Activated naive CD4-positive, alpha-beta T cell treated with anti-CD3 and anti-CD28 coated beads, Interleukin-2, amount 50 U/mL, for 16 hours (primary cell): ENCODE measurements at places on chromosomes 6 and 20.
A peak's percentile ranks its signal among the peaks of the same experiment; 100 is the strongest.

GRCh38 chr6:16081326-16081725 is 47.6 kb upstream of the MYLIP start:
- DNase-seq, result no peak

DNA sequence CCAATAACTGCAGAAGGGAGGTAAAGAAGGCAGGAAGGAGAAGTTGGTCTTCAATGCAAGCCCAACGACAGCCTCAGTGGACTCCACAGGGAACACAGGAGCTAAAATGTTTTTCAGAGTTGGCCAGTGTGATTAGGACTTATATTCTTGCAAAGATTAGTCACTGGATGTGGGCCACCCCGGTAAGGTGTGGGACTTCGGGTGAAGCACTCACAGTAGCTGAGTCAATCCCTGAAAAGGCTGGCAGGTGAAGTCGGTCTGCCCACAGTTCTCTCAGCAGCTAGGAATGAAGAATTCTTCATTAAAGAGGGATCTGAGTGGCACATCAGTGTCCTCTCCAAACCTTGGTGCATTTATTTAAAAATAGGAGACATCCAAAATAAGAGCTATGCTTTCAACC is 94.8 kb downstream of the KLHL32 start:
- no peak for DNase-seq

GRCh38 chr6:25219216-25219916 is 59.8 kb upstream of the CARMIL1 start:
- DNase-seq, result no peak

DNA sequence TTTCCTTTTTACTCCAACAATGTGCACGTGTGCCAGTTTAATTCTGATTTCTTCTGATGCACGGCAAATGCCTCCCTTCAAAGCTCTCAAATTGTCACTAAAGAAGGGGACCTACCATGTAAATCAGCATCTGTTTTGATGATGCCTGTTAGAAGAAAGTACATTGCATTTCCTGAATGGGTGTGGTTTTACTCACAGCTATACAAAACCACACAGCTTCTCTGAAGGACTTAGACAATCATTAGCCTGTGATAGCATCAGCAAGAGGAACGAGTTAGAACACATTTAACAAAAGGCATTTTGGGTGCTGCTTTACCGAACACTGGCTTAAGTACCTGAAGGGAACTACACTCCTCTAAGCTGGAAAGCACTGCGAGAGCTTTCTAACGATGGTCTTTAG is 109.4 kb downstream of the ATXN1 start:
- DNase-seq, result no peak

- DNase-seq, result peak; percentile 10
These were observed 61.7 kb downstream of the PYGB start for GRCh38 chr20:25309395-25310267.

- DNase-seq, result no peak
These were observed 4.8 kb downstream of the CD93 start for GRCh38 chr20:23081263-23081819.

GRCh38 chr6:5995658-5995948 is 11.1 kb downstream of the NRN1 start:
- no peak for DNase-seq

DNA sequence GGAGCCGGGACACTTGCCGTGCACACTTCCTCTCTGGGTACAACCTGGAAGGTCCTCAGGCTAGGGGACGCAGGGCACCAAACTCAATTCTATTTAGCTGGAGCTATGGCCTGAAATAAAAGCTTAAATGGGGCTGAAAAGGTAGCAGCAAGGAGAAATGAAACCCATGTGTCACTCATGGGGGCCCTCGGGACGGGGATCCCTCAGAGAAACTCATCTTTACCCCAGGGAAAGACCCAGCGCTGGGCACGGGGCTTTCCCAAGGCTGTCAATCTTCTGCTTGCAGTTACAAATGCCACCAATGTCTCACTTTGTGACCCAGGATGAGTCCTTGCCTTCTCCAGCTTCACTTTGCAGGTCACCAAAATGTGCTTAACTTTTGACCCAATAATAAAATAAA is 16.5 kb downstream of the SNAI1 start:
- DNase-seq, result no peak

- DNase-seq, result no peak
These were observed 59.9 kb upstream of the GPR6 start for GRCh38 chr6:109918227-109918626.

GRCh38 chr6:109521080-109521479 is 38.1 kb upstream of the ZBTB24 start:
- DNase-seq, result no peak

GRCh38 chr6:134261766-134262165 is 56.1 kb downstream of the SGK1 start:
- DNase-seq, result no peak

GRCh38 chr6:126388104-126388598 is 48.2 kb downstream of the CENPW start:
- DNase-seq, result no peak

GRCh38 chr6:15254070-15254975 is 8.5 kb downstream of the JARID2 start:
- DNase-seq, result no peak

GRCh38 chr6:6683969-6684833 is 95.7 kb downstream of the LY86 start:
- DNase-seq, result no peak

DNA sequence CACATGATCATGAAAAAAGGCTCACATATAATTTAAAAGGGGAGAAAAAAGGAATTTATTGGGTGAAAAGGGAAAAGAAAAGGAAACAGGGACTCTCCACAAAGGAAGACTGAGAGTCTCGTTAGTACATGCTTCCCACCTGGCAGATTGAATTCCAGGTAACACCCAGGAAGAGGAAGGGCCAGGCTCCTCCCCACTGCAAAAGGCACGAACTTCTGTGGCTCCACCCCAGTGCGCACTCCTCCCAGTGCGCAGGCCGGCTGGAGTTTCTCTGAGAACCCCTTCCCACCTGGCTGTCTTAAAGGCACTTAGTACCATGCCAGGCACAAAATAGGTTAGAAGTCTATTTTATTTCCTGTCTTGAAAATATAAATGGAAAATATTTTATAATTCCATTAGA is 129.8 kb downstream of the COL12A1 start:
- DNase-seq, result no peak

- no peak for DNase-seq
These were observed 677.6 kb downstream of the KIF16B start for GRCh38 chr20:15895560-15896084.

- no peak for DNase-seq
These were observed 217.7 kb downstream of the OR2B2 start for GRCh38 chr6:27694547-27694874.

DNA sequence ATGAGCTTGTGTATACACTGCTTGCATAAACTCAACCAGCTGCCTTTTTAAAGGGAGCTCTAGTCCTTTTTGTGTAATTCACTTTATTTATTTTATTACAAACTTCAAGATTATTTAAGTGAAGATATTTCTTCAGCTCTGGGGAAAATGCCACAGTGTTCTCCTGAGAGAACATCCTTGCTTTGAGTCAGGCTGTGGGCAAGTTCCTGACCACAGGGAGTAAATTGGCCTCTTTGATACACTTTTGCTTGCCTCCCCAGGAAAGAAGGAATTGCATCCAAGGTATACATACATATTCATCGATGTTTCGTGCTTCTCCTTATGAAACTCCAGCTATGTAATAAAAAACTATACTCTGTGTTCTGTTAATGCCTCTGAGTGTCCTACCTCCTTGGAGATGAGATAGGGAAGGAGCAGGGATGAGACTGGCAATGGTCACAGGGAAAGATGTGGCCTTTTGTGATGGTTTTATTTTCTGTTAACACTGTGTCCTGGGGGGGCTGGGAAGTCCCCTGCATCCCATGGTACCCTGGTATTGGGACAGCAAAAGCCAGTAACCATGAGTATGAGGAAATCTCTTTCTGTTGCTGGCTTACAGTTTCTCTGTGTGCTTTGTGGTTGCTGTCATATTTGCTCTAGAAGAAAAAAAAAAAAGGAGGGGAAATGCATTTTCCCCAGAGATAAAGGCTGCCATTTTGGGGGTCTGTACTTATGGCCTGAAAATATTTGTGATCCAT is 15.3 kb downstream of the TNFAIP3 start:
- DNase-seq, result no peak

DNA sequence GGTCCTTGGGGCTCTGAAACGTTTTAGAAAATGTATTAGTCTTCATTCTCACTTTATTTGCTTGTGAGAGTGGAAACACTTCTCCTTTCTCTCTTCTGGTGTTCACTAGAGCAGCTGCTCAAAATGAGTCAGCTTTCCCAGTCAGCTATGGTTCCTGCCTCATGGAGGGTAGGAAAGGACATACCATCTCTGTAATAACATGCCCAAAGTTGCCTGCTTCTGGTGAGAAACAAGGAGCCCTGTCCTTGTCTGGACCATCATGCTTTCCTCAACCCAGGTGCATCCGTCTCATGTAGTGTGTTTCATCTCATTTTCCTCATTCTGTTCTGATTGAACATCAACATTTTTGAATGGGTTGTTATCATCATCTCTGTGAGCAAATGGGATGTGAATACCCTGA is 17.1 kb upstream of the TINAG start:
- no peak for DNase-seq

DNA sequence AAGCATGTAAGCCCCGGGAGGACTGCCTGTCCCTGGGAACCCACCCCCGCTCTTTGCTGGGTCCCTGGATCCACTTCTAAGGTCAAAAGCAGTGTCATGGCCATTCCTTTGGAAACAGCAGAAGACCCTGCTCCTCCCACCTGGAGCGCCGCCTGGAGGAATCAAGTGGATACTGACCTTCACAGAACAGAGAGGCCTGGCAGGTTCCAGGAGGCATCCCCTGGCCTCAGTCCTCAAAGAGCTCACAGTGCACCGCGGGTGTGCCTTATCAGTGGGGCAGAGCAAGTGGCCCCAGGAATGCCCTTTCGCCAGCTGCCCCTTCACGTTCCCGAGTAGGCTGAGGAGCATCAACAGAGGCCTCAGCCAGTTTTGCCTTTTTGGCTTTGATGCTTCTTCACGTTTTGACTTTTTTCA is 11.1 kb upstream of the SLC4A11 start:
- no peak for DNase-seq

DNA sequence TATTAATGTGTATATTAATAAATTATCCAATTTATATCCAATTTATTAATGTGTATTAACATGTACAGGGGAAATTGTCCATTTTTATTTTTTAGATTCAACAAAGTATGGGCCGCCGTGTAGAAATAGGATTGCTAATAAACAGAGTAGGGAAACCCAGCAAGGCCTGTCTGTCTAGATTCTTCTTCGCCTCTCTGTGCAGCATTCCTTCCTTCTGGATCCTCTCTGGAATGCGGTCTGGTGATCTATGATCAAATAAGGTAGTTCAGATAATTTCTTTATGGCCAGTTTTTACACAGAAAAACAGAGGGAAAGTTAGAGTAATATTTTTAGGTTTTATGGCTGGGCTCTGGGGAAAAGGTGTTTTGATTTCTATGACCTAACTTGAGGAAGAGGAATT is 19.9 kb upstream of the HFE start:
- no peak for DNase-seq

DNA sequence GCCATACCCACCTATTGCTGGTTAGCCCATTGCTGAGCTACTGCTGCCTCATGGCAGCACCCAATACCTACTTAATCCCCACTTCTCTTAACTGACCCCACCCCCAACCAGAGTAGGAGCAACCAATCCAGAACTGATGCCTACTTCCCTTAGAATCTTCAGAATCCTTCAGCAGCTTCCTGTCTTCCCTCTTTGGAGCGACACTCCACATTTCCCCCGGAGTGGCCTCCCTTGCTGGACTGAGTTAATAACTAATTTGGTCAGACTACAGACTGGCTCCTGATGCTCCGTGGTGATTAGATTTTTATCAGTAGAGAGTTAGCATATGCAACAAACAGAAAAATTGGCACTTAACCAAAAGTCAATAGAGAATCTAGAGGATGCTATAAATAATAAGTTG is 51.2 kb upstream of the UBR2 start:
- DNase-seq, result no peak

DNA sequence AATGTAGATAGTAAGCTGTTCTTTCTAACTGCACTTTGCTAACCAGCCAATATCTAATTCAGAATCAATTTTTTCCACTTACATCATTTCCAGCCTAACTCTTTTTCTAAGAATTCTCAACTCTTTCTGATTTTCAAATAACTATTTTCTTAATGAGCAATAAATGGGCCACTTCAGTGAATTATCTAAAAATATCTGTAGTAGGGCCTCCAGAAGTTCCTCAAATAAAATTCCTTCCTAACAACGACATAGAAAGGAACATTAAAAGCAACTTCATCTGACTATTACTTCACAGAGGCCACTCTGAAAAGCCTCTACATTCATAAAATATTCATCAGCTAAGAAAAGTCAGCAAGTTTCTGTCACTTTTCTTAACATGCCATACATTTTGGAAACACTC is 4.8 kb downstream of the COL12A1 start:
- DNase-seq, result no peak

DNA sequence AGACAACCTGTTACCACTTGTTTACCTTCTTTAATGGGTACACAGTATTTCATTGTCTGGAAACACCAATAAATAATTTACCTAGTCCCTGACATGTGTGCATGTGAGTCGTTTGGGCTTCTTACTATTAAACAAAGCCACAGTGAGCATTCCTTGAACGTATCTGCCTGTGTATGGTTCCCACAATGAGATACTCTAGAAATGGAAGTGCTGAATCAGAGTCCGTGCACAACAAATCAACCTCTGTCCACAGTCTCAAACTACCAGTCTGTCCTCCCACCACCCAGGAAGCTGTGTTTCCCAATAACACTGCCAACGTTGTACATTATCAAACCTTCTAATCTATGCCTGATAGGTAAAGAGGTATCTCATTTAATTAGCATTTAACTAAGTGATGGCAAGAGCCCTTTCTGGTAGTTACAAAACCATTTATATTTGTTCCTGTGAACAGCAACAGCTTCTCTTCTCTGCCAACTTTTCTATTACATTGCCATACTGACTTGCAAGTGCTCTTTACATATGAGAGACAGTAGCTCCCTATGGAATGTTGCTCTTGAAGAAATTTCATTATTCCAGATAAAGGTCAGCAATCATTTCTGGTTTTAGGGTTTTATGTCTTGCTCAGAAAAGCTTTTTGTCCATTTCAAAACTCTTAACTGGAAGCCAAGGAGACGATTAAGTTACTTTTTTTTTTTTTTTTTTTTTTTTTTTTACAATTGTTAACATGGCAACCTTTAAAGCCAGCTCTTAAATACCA is 14.7 kb downstream of the JAG1 start:
- no peak for DNase-seq
